ENCODE measurements at places on chromosomes 16 and 17.

- peak; percentile 97 for DNase-seq
Measured at GRCh38 chr17:66540131-66540781, 237.8 kb downstream of the PRKCA start.

GRCh38 chr17:50447870-50448595 lies 20.6 kb downstream of the CHAD start:
- no peak for DNase-seq

GRCh38 chr17:46819906-46820351 lies 1.4 kb upstream of the WNT3 start:
- DNase-seq, result no peak

- peak; percentile 35 for DNase-seq
Measured at GRCh38 chr17:70365091-70365583, 195.8 kb downstream of the KCNJ2 start.

DNA sequence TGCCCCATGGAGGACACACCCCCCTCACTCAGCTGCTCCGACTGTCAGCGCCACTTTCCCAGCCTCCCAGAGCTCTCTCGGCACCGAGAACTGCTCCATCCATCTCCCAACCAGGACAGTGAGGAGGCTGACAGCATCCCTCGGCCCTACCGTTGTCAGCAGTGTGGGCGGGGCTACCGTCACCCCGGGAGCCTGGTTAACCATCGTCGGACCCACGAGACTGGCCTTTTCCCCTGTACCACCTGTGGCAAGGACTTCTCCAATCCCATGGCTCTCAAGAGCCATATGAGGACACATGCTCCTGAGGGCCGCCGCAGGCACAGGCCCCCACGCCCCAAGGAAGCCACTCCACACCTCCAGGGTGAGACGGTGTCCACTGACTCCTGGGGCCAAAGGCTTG lies 2.1 kb downstream of the ZNF646 start:
- no peak for DNase-seq

GRCh38 chr17:64032081-64032480 lies 11.6 kb upstream of the ICAM2 start:
- no peak for DNase-seq

GRCh38 chr17:44005527-44006271 lies 1.3 kb downstream of the NAGS start:
- DNase-seq, result no peak

DNA sequence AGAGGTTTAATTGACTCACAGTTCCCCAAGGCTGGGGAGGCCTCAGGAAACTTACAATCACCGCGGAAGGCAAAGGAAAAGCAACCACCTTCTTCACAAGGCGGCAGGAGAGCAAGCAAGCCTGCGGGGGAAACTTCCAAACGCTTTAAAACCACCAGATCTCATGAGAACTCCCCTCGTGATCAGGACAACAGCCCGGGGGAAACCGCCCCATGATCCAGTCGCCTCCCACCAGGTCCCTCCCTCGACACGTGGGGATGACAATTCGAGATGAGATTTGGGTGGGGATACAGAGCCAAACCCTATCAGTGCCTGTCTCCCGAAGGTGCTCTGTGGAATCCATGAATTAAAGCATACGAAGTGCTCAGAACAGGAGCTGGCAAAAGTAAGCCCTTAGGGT lies 43.9 kb upstream of the ABR start:
- no peak for DNase-seq

DNA sequence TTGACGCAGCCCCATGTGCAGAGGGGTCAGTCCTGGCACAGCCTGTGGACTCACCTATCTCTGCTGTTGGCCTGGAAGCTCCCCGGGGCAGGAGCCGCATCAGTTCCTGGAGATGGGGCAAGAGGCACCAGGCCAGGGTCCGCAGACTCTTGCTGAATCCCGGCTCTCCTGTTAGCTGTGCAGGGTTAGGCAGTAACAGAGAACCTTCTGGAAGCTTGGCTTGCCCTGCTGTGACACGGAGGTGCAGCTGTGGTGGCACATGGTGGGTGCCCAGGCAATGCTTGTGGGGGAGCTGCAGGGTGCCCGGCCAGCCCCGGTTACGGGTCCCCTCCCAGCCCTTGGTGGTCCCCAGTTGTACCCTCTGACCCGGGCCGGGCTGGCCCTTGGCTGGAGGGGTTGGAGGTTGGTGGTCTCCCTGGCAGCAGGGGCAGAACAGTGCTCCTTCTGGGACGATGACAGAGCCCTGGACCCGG lies 26.0 kb upstream of the ZNF469 start:
- no peak for DNase-seq

- DNase-seq, result no peak
Measured at GRCh38 chr16:20323591-20324117, 3.7 kb downstream of the GP2 start.

DNA sequence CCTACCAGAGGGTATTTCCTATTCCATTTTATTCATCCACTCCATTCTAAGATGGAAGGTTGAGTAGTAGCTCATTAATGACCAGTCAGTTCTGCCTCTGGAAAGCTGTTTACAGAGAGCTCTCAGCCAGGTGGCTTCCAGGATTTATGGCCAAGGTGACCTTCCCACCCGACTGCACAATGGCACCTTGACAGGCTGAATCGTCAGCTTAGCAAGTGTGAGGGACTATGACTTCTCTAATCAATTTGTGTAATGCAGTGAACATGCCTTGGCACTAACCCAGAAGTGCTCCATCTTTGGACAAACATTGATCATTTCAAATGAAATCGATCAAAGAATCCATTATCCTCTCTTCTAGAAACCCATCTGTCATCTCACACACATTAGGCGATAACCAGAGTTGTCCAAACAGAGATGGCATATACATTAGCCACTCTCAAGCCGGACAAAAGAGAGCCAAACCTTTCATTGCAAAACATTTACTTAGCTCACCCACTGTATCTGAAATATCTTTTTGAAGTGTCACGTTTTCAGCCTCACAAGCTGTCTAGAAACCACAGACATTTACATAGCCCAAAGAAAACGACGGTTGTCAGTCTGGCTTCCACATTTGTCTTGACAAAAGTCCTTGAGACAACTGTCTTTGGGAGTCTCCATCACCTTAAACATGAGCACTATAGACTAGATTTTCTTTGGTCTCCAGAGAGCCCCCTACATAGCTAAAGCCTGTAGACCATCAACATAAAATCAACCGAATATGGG lies 35.6 kb downstream of the CLEC3A start:
- no peak for DNase-seq

DNA sequence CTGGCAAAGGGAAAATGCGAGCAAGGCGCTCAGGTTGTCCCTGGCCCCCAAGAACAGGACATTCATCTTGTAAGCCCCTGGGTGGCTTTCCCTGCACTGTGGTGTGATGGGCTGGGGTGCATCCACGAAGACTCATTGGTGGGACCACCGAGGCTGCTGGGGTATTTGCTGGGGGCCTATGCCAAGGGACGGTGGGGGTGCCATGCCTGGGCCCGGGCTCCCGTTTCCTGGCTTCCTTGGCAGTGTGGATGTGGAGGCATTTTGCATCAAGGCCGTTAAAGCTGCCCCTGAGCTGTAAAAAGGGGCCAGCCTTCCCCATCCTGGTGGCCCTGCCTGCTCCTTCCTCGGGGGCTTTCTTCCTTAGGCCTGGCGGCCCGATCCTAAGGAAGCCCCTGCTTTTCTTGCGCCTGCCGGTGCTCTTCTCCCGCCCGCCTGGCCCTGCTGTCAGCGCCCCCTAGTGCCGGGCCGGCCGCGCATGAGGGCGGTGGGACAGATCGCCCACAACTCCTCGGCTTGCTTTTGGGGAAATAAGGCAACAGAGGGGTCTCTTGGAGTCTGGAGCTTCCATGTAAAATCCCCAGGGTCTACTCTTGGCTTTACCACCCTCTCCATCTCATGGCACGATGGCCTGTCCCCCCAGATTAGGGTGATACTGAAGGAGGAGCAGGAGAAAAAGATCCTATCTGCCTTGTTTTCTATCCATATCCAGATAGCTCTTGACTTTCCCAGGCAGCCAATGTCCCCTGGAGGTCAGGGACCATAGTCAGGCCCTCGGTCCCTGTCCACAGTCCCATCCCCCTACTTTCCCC lies 9.8 kb upstream of the TBX2 start:
- no peak for DNase-seq

- DNase-seq, result no peak
Measured at GRCh38 chr17:28097901-28098300, 55.4 kb downstream of the NLK start.

DNA sequence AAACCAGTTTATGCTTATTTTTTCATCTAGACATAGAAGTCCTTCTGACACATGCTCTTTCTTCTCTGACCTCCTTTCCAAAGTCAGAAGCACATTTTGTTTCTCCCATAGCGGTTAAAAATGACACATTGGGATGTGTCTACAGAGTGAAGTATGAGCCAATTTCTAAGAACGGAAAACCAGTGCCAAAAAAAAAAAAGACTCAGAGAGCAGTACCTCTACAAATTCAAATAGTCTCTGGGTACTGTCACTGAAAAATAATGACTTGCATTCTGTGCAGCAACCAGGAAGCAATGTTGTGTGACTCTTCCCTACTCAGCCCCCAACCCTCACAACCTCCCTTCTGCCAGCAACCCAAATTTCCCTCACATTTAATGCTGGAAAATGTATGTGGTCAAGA lies 145.5 kb upstream of the PMFBP1 start:
- no peak for DNase-seq

- no peak for DNase-seq
Measured at GRCh38 chr17:48754500-48755261, 26.1 kb upstream of the HOXB13 start.

- no peak for DNase-seq
Measured at GRCh38 chr16:86622700-86623615, 44.6 kb downstream of the FOXL1 start.

- no peak for DNase-seq
Measured at GRCh38 chr16:84874553-84874952, 54.8 kb downstream of the CRISPLD2 start.

DNA sequence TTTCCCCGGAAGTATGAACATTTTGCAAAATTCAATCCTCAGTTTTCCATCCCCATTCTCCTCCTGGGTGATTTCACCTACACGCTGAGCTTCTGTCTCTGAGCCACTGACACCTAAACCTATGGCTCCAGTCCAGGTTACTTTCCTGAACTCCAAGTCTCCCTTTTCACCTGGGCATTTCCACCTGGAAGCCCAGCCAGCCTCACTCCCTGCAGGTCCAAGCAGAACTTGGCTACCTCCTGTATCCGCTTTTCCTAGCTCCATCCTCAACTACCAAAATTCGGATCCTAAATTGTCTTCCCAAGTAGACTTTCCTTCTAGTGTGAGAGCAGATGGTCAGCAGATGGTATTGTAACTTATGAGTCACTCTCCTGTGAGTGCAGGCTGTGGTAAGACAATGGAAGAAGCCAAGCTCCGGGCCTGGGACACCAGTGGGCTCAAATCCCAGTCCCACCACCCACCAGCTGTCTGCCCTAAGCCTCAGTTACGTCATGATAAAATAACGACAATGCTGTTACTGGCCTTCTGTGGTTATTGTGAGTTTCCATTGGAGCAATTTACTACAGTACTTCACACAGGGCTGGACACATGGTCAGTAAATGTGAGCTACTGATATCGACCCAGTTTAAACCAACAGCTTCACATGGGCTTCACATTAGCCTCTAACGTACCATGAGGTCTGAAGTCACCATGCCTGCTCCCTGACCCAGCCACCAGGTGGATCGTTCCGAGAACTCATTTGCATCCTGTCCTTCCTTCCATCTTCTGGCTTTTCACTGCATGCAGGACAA lies 33.3 kb downstream of the PECAM1 start:
- DNase-seq, result peak; percentile 58

GRCh38 chr17:73628642-73629552 lies 15.3 kb downstream of the SDK2 start:
- no peak for DNase-seq

GRCh38 chr17:3836551-3836950 lies 9.5 kb downstream of the NCBP3 start:
- DNase-seq, result no peak

DNA sequence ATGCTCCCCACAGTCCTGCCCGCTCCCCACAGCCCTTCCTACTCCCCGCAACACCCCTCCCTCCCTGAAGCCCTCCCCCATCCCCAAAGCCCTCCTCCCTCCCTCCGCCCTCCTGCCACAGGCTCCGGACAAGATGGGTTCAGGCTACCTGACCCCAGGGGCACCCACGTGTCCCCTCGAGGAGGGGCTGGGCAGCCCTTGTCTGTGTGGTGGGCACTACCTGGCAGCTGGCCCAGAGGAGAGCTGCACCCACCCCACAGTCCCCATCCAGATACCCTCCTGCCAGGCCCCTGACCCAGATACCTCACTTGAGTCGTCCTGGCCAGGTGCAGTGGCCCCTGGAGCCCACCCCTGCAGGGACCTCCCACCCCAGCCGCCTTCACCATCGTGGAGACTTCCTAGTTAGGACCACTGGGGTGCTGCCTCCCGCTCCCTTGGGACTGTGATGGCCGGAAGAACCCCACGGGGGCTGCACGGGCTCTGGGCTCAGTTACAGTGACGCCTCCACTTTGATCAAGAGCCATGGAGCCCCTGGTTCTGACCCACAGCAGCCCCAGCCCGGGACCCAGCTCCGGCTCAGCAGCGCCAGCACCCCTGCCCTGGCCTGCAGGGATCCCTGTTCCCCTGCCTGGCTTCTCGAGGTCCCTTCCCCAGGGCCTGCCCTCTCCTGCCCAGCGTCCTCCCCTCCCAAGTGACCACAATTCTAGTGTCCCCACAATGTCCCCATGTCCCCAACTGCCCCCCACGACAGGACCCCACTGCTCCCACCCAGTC lies 806 bp downstream of the PERCC1 start:
- DNase-seq, result no peak

DNA sequence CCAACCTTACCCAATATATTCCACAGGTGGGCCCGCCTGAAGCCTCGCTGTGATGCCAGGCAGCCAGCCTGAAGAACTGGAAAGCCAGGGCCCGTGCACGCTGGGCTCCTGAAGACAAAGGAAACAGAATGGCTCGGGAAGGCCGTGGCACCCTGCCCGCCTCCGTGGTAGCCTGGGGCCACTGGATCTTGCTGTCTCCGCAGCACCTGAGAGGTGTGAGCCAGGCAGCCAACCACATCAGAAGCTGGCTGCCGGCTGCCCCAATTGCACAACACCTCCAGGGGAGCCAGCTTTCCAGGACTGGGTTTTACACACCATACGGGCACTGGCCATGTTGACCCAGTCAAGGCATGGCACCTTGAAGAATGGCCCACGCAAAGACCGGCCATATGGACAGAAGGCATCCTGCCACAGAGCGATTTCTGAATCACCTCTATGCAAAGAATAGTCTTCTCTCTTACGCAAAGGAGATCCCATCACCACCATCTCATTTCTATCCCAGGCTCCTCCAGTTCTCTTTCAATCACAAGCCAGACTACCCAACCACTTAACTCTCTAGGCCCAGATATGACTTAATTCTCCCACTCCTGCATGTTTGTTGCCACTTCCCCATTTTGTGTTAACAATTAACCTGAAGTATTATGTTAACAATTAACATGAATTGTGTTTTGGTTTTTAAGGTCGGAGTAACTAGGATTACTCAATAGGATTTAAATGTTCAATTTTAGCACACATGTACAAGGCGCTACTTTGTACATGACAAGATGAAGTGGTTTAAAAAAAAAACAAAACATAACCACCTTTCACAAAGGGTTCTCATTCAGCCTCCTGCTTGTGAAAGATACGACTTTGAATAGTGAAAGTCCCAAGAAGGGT lies 32.1 kb downstream of the ZFHX3 start:
- no peak for DNase-seq

GRCh38 chr16:66483689-66484452 lies 56.8 kb downstream of the BEAN1 start:
- DNase-seq, result peak; percentile 88

All from Ammon's horn (tissue), 1 donor.